Glutamatergic neuron (in vitro differentiated cells): ENCODE measurements at places on chromosomes 7 and 10.

- no peaks in the 10 kb centered on the region for H3K36me3 ChIP-seq
- H3K27me3 ChIP-seq, result no peaks in the 10 kb centered on the region
- no peak overlapping the region for H3K27ac ChIP-seq
- H3K4me1 ChIP-seq, result peaks cover 6% of the 10 kb centered on the region
- DNase-seq, result no peak
- no peak overlapping the region for H3K4me3 ChIP-seq
These were observed 46.2 kb downstream of the SEM1 start for GRCh38 chr7:96663457-96663856.

DNA sequence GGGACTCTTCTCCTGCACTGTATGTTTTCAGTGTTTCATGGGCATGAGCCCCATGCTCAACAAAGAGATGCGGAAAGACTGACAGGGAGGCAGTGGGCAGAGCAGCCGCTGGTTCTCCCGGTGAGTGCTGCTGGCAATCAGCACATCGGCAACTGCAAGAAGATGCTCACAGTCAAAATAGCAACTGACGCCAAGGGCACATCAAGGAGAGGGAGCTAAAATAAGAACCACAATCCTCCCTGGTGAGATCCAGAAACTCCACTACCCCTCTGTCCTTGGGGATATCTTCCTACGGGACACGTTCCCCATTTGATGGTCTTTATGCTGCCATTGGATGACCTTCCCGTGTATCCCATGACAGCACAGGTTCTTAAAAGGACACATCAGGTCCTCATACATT, 28.9 kb upstream of the SVIL start:
- H3K27me3 ChIP-seq, result peaks cover 3% of the 10 kb centered on the region
- peaks cover 26% of the 10 kb centered on the region for H3K4me1 ChIP-seq
- peak overlapping the region; percentile 55 for H3K27ac ChIP-seq
- H3K4me3 ChIP-seq, result no peak overlapping the region

GRCh38 chr10:11026773-11027172, 9.1 kb downstream of the CELF2 start:
- no peak overlapping the region for H3K4me3 ChIP-seq
- H3K27me3 ChIP-seq, result no peaks in the 10 kb centered on the region
- H3K36me3 ChIP-seq, result no peaks in the 10 kb centered on the region
- H3K27ac ChIP-seq, result no peak overlapping the region
- peaks cover 16% of the 10 kb centered on the region for H3K4me1 ChIP-seq

- no peaks in the 10 kb centered on the region for H3K4me1 ChIP-seq
- H3K27me3 ChIP-seq, result no peaks in the 10 kb centered on the region
- DNase-seq, result no peak
- H3K36me3 ChIP-seq, result no peaks in the 10 kb centered on the region
- H3K27ac ChIP-seq, result no peak overlapping the region
These were observed 134.4 kb downstream of the SLC16A9 start for GRCh38 chr10:59575269-59575668.

DNA sequence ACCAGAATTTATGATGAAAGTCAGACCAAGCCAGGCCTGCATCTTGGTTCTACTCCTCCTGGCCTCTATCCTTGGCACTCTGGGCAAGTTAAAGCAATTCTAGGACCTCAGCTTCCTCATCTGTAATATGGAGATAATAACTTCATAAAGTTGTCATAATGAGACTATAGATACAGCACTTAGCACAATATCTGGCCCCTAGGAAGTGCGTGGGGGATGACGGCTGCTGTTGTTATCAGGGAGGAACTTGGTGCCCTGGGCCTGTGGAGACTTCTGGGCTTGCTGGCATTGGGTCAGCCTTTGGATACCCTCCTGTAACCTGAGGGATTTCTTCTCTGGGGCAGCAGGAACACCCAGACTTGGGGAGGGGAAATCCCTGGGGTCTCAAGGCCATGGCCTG, 27.6 kb downstream of the PFKFB3 start:
- peaks cover 2% of the 10 kb centered on the region for H3K4me1 ChIP-seq
- H3K27me3 ChIP-seq, result peaks cover 17% of the 10 kb centered on the region
- H3K4me3 ChIP-seq, result no peak overlapping the region
- no peak overlapping the region for H3K27ac ChIP-seq

DNA sequence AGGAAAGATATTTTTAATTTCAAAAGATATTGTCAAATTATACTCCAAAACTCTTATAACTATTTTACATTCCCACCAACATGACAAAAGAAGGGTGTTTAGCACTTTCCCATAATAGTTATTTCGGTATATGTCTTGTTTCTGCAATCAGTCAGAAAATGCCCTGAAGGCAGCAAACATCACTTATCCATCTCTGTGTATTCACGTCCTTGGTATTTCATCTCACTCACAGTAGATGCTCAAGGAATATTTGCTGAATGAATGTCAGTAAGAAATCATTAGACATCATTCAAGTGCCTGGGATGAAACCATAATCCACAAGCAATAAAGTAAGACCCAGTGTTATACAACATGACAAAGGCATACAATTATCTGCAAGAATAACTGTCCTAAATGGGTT, 112.7 kb downstream of the GFRA1 start:
- H3K4me3 ChIP-seq, result peak overlapping the region; percentile 13
- peaks cover 85% of the 10 kb centered on the region for H3K4me1 ChIP-seq
- peak overlapping the region; percentile 17 for H3K27ac ChIP-seq
- DNase-seq, result no peak

DNA sequence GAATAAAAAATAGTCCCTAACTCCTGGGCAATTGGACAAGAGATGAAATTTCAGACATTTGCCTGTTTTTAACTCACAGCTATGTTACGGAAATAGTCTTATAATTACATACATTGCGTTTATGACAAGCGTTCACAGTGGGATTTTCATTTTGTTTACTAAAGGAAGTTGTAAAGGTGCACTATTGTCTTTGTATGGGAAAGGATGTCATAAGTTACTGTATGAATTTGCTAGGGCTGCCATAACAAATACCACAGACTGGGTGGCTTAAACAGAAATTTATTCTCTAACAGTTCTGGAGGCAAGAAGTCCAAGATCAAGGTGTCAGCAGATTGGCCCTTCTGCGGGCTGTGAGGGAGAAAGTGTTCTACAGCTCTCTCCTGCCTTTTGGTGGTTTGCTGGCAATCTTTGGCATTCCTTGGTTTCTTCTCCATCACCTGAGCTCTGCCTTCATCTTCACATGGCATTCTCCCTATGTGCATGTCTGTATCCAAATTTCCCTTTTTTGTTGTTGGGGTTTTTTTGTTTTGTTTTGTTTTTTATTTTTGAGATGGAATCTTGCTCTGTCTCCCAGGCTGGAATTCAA, 5.6 kb downstream of the NFE2L3 start:
- H3K4me3 ChIP-seq, result peak overlapping the region; percentile 52
- H3K27me3 ChIP-seq, result peaks cover 13% of the 10 kb centered on the region
- no peak overlapping the region for H3K27ac ChIP-seq
- H3K36me3 ChIP-seq, result peaks cover 5% of the 10 kb centered on the region
- peaks cover 6% of the 10 kb centered on the region for H3K4me1 ChIP-seq
- DNase-seq, result no peak

DNA sequence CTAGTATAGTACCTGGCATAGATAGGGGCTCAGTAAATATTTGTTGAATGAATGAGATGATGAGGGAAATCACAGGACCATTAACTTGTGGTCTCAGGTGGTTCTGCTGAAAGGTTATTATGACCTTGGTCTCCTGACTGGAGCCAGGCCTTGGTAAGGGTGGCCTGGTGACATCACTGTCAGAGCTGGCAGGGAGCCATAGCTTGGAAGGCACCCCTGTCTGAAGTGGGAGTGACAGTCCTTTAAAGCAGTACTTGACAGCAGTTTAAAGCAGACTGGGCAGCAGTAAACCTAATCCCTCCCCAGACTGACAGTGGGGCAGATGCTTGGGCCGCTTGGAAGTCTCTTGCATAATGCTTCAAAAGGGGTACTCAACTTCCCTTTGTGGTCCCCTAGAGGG, 13.4 kb downstream of the DPCD start:
- H3K27ac ChIP-seq, result no peak overlapping the region
- H3K36me3 ChIP-seq, result peaks cover 3% of the 10 kb centered on the region
- H3K4me1 ChIP-seq, result peaks cover 12% of the 10 kb centered on the region
- H3K27me3 ChIP-seq, result peaks cover 6% of the 10 kb centered on the region
- H3K4me3 ChIP-seq, result no peak overlapping the region

GRCh38 chr7:71131256-71132126, 453 bp upstream of the GALNT17 start:
- peak overlapping the region; percentile 82 for H3K4me3 ChIP-seq
- peaks cover 18% of the 10 kb centered on the region for H3K4me1 ChIP-seq
- peaks cover 16% of the 10 kb centered on the region for H3K27me3 ChIP-seq
- peak; percentile 89 for DNase-seq

DNA sequence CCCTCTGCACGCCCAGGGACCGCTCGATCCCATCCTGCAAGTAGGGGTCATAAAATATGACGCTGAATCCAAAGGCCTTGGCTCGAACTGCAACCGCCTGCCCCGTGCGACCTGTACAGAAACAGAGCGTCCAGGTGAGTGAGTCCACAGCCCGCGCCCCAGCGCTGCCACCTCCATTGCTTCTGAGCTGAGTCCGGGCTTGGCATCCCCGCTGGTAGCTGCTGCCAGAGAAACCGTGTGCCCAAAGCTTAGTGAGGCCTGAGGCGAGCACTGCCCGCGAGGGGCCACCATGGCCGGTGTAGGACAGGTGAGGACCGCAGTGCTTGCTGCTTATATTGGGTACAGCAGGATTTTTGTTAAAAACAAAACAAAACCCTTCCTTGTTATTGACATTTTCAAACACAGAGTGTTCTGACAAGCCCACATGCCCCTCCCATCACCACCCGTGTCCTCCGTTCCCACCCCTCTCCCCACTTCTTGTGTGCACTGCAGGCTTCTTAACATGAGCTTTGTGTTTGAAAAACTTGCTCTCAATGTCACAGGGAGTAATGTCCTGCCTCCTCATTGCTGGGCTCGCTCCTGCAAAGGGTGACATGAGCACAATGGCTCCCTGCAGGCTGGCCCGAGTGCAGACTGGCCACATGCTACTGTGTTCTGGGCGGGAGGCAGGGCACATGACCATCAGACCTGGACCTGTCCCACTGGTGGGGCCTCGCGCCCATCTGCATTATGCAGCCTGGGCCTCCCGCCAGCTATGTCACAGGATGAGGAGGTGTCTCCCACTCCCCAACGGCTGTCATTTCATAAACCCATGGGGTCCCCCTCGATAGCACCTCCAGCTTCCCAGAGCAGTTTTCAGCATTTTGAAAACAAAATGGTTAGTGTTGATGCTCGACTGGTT, 52.9 kb downstream of the ZRANB1 start:
- H3K27me3 ChIP-seq, result peaks cover 22% of the 10 kb centered on the region
- H3K27ac ChIP-seq, result peak overlapping the region; percentile 17
- H3K4me3 ChIP-seq, result no peak overlapping the region
- DNase-seq, result no peak
- no peaks in the 10 kb centered on the region for H3K36me3 ChIP-seq
- H3K4me1 ChIP-seq, result no peaks in the 10 kb centered on the region

GRCh38 chr7:133704453-133704852, 422.7 kb upstream of the LRGUK start:
- no peaks in the 10 kb centered on the region for H3K36me3 ChIP-seq
- no peaks in the 10 kb centered on the region for H3K4me1 ChIP-seq
- H3K4me3 ChIP-seq, result no peak overlapping the region

DNA sequence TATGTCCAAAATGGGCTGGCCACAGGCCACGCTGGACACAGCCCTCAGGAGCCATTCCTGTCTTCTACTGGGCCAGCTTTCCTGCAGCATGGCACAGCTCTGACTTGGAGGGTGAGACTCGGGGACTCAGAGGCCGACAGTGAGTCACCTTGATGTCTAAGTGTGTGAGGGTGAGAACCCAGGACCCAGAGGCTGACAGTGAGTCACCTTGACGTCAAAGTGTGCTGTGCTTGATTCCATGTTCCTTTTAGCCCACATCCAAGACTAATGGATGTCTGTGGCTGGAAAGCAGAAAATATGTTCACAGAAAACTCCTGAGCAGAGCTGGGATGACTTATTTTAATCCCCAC, 6.0 kb upstream of the FAM170B start:
- no peak for DNase-seq
- no peak overlapping the region for H3K4me3 ChIP-seq
- H3K27ac ChIP-seq, result no peak overlapping the region
- H3K36me3 ChIP-seq, result no peaks in the 10 kb centered on the region
- peaks cover 18% of the 10 kb centered on the region for H3K4me1 ChIP-seq

DNA sequence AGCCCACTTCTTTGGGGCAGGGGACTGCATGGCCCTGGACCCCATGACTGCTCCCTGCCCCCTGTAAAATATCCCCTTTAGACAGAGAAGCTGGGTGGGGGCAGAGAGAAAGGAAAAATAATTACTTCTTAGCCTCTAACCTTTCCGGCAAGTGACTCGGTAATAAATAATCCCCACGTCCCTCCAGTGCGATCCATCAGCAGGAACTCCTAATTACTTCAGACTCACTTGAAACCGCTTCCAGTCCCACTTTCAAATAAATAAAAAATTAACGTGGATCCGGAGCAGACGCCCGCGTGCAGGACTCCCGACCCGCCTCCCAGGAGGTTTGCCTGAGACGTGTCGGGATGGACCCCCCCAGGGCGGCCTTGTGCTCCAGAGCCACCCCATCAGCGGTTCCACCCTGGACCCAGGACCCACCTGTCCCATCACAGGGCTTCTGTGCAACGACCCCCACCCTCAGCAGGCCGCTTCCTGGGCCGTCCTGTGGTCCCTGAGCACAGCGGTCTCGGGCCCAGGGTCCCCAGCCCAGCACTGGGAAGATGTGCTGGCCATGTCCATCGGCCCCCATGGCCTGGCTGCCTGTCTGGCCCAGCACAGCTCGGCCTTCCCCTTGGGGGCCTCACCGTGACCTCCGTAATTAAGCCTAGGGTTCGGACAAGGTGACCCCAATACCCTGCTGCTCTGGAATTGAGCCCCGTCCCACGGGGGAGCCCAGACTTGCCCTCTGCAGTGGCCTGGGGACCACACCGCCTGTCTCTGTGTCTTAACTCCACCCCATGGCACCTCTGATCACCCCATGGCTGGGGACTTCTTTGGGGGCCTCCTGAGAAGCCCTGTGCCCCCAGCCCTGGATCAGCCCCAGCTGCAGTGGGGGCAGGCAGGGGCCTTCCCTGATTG, 108.0 kb downstream of the UNCX start:
- no peak overlapping the region for H3K4me3 ChIP-seq
- H3K36me3 ChIP-seq, result peaks cover 16% of the 10 kb centered on the region
- DNase-seq, result no peak
- H3K27ac ChIP-seq, result no peak overlapping the region

GRCh38 chr7:13727279-13727678, 262.2 kb downstream of the ETV1 start:
- no peak overlapping the region for H3K4me3 ChIP-seq
- H3K4me1 ChIP-seq, result peaks cover 12% of the 10 kb centered on the region
- H3K27ac ChIP-seq, result no peak overlapping the region

- peaks cover 3% of the 10 kb centered on the region for H3K27me3 ChIP-seq
- DNase-seq, result no peak
- no peaks in the 10 kb centered on the region for H3K4me1 ChIP-seq
- no peak overlapping the region for H3K4me3 ChIP-seq
These were observed 19.2 kb upstream of the PLEKHS1 start for GRCh38 chr10:113732160-113732881.

- peaks cover 13% of the 10 kb centered on the region for H3K36me3 ChIP-seq
- DNase-seq, result no peak
- no peak overlapping the region for H3K27ac ChIP-seq
- no peak overlapping the region for H3K4me3 ChIP-seq
These were observed 33.0 kb downstream of the PDLIM1 start for GRCh38 chr10:95257849-95258248.
